ENCODE measurements at places on chromosomes 12 and 14.

GRCh38 chr14:93784878-93785277, 3.4 kb downstream of the PRIMA1 start:
- DNase-seq, result no peak

DNA sequence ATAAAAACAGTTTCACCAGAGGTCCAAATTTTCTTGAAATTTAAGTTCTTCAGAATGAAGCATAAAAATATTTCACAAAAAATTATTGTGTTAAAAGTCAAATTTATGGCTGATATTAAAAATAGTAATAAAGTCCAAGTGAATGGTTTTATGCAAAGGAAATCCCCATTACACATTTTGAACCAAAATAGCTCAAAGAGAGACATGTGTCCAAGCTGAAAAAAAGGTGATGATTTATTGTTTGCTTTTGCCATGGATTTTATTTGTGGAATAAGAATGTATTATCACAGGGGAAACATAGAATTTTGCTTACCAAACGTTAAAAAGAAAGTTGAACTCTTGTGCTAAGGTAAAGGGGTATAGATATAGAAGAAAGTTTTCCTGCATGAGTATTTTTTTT, 4.6 kb downstream of the FOXG1 start:
- DNase-seq, result no peak

GRCh38 chr14:75022655-75023054, 19.9 kb downstream of the EIF2B2 start:
- DNase-seq, result peak; percentile 44

DNA sequence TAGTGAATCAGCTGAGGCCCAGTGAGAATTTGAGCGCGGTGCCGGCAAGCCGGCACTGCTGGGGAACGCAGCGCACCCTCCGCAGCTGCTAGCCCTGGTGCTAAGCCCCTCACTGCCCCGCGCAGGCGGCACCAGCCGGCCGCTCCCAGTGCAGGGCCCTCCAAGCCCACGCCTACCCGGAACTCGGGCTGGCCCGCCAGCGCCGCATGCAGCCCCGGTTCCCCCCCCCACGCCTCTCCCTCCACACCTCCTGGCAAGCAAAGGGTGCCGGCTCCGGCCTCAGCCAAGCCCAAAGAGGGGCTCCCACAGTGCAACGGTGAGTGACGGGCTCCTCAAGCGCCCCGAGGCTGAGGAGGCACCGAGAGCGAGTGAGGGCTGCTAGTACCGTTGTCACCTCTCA, 54.5 kb upstream of the VASH1 start:
- DNase-seq, result no peak

GRCh38 chr12:12273291-12273957, 6.6 kb upstream of the LRP6 start:
- no peak for DNase-seq

DNA sequence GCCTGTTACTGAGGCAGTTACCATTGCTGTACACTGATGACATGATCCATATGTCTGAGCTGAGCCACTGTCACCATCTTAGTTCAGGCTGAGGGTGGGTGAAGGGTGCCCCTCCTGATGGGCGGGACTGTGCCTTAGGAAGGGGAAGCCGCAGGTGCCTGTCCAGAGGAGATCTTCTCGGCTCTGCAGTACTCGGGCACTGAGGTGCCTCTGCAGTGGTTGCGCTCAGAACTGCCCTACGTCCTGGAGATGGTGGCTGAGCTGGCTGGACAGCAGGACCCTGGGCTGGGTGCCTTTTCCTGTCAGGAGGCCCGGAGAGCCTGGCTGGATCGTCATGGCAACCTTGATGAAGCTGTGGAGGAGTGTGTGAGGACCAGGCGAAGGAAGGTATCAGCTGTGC, 3.7 kb downstream of the RNF31 start:
- no peak for DNase-seq

DNA sequence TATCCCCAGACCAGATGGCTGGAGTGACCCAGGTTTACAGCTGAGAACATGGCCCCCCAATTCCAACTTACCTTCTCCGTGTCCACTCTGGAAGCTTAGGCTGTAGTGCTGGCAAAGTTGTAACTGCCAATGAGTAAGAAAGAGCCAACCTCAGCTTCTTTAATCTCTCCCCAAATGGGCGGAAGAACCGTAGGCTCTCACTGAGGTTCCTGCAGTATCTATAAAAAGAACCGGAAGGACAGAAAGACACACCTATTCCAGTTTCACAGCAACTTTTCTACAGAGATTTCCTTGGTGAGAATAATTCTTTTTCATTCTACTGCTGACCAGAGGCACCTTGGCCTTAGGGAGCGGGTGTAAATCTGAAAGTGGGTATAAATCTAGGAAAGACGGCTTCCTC, at the start of gene GPRC5D:
GPRC5D (minus strand) TSS at position 135 of the 400 bp plus-strand sequence. CDS start 1,786 bp downstream, outside the sequence.
- no peak for DNase-seq

- DNase-seq, result no peak
Observed at GRCh38 chr12:113990250-113991223, 24.4 kb upstream of the RBM19 start.

Measured in OCI-LY7 (cell line).